ENCODE measurements at places on chromosomes 6 and 20.

DNA sequence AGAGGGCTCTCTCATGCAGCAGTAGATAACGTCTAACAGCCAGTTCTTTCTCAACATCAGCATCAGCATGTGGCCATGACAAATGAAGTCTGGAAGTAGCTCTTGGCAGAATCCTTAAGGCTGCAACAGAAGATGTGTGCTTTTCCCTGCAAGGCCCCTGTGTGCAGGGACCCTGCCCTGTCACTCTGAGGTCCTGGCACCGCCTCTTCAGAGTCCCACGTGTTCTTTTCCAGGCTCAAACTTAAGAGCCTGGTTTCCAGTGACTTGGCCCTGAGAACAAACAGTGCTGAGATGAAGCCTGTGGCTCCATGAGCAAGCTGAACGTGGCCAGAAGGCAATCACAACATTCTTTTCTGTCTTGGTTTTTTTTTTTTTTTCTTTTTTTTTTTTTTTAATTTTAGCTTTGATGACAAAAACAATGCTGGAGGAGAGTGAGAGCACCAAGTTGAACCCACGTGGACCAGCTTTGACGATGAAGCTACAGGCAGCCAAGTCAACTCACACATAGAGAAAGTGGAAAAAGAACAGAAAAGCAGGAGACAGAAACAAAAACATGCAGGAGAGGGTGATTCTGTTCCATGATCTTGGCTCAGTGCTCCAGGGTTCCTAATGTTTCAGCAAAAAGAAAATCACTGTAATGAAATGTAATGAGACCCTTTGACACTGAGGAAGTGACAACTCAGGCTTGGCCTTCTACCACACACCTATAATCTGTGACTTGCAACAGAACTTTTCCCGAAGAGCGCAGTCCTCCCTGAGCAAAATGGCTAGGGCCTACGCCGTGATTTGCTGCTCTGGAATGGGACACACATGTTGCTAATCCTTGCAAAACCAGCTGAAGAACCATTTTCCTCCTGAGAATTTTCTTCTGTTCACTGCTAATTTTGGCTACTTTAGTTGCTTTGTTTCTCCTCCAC, 86.1 kb downstream of the FOXC1 start:
- DNase-seq, result no peak

DNA sequence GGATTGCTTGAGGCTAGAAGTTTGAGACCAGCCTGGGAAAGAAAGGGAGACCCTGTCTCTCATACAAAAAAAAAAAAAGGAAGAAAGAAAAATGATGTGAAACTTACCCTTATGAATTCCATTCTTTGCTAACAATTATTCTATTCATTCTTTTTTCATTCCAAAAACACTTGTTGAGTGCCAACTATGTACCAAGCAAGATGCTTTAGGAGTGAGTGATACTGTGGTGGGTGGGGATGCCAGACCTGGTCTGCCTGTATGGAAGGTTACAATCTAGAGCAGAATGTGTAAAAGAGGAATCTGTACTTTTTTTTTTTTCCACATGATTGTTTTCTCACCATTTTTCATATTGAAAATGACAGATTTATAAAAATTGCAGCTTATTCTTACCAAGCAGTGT, 73.8 kb upstream of the TULP1 start:
- DNase-seq, result no peak

GRCh38 chr20:62736026-62736406, 27.4 kb downstream of the NTSR1 start:
- DNase-seq, result no peak

DNA sequence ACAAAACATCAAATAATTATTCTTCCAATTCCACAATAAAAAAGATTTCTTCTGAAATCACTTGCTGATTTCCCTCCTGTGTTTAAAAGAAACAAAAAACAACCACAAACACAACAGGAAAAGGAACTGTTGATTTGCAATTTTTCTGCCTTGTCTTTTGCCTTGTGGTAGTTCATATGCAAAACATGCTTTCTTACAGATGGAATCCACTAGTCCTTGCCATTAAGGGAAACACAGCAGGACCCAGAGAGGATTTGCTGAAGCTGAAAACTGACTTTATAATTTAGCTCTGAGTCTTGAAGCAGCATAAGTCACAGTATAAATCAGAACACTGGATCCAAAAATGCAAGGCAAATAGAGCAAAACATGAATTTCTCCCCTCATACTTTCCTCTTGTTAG, 328.8 kb downstream of the PHF3 start:
- DNase-seq, result no peak

GRCh38 chr6:142294679-142295078, 7.1 kb upstream of the ADGRG6 start:
- DNase-seq, result no peak

DNA sequence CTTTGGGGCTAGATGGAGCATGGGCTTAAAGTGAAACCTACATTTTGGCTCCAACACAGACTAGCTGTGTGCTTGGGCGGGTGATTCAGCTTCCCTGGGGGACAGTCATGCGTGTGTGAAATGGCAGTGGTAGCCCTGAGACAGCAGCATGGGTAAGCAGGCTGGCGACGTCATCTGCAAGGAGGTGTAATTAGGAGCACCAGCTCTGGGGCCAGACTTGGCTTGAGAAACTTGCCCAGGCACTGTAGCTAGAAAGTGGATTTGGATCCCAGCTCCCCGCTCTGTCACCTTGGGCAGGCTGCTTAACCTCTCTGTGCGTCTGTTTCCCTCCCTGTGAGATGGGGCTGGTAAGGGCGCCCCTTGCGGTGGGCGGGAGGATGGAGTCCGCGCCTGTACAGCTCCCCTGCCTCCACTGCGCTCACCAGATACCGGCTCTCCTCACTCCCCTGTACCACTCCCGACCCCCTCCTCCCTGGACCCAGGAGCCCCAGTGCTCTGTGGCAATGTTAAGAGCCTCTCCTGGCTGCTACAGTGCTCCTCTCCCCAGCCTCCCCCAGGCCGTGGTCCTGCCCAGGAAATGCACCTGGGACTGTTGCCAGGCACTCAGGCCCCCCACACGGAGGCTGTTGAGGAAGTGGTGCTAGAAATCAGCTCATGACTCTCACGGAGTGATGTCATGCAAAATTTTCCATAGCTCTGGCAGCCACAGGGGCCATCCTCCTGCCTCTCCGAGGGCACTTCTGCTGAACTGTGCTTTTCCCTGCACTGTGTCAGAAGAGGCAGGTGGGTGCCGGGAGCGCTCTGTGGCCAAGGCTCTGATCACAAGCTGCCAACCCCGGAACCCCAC, 44.6 kb downstream of the SYNJ2 start:
- DNase-seq, result peak; percentile 93

DNA sequence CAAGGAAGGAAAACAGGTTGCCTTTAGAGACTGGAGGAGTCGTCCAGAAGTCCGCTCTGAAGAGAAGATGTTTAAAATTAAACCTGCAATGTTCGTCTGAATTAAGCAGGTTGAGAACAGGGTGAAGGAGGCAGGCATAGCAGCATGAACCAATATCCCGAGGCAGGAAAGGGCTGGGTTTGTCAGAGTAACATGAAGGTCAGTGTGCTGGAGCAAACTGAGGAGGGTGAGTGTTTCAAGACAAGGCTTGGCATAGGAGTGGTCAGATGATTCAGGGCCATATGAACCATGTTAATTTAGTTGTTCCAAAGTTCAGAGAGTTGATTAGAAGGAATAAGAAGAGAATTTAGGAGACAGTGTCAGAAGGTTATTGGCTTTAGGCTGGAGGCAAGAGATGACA, 93.3 kb downstream of the UTRN start:
- DNase-seq, result no peak

DNA sequence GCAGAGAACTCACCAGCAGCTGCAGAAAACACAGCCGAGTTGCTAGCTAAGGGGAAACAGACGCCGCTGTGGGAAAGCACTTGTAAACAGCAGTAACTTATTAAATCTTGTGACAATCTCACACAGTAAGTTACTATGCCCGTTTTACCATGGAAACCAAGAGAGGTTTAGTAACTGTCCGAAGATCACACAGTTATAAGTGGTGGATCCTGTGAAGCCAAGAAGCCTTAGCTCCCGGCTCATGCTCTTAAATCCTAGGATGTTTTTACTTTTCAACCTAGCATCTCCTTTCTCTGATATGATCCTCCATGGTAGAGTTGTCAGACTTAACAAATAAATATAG, 1.5 kb upstream of the SULF2 start:
- no peak for DNase-seq

DNA sequence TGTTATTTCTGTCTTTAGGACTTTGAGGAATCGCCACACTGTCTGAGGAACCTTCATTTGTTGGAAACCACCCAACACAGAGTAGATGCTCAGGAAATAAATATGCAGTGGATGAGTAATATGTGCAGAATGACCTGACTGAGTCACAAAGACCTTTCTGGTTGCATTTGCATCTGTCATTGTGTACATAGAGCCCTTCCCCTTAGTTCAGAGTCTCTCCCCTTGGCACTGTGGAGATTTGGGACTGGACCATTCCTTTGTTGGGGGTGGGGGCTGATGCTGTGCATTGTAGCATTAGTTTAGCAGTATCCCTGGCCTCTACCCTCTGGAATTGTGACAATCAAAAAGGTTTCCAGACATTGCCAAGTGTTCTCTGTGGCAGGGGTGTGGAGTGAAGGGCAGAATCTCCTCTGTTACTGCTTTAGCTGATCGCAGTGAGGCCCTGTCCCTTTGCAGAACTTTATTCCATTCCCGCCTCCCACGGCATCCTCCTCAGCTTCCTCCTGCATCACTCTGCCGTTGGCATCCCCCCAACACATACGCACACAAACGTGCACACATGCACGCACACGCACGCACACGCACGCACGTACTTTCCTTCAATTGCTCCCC, 64.5 kb downstream of the EYA2 start:
- no peak for DNase-seq

GRCh38 chr6:169723200-169723909, 945 bp downstream of the PHF10 start:
- peak; percentile 73 for DNase-seq

GRCh38 chr20:53707371-53708055, 113.9 kb upstream of the ZNF217 start:
- DNase-seq, result peak; percentile 59

DNA sequence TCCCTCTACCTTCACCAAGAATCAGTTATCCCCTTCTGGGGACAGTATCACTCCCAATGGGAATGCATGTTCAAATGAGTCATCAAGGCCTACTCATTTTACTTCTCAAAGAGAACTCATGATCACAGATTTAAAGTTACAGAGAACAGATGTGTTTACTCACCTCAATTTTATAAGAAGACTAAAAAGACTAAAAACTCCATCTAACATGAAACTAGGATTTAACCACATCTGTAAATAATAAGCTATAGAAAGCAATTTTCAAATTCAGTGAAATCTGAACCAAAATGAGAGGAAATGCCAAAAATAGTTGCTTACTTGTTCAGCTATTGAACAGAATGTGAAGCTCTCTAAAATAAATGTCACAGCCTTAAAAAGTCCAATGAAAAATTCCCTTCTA, 300.1 kb upstream of the KCNQ5 start:
- no peak for DNase-seq

DNA sequence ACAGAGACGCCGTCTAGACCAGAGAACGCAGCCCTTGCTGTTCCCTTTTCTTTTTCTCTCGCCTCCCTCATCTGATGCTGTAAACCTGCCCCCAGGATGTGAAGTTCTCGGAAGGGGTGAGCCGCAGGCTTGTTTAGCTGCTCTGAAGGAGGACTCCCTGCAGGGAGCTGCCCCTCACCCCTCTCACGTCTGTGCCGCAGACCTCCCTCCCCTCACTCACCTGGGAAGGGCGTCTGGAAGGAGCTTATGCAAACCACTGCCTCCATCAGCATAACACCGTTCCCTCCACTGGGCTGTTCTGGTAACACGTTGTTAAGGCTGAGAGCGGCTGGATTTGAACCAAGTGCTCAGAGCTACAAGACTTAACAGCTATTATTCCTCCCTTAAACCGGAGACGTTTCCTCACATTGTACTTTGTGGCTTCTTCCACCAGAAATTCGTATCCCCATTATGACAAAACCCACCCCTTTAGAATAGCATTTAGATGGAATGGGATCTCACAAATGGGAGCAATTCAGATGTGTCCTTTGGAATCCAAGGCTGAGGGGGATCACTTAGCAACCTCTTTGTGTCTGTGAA, 99.8 kb downstream of the SMOC2 start:
- no peak for DNase-seq

GRCh38 chr6:16914184-16914583, 152.9 kb upstream of the ATXN1 start:
- DNase-seq, result no peak

DNA sequence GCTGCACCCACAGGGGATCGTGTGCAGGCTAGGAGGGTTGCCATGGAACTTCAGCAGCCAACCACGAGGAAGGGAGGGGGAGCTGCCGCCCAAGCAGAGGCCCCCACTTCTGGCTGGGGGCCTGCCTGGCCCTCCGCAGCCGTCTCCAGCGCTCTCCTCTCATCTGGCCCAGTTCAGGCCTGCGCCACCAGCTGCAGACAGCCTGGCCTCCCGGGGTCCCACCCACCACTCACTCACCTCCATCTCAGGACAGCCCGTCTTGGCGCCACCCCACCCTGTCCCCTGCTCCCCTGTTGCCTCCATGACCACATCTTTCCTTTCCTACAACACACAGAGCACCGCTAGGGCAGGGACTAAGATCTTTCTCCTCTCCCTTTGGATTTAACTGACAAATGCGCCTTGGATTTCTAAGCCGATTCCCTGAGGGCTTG, 98.7 kb downstream of the ANKRD60 start:
- DNase-seq, result no peak

GRCh38 chr20:1805161-1805581, 90.0 kb upstream of the SIRPA start:
- no peak for DNase-seq

DNA sequence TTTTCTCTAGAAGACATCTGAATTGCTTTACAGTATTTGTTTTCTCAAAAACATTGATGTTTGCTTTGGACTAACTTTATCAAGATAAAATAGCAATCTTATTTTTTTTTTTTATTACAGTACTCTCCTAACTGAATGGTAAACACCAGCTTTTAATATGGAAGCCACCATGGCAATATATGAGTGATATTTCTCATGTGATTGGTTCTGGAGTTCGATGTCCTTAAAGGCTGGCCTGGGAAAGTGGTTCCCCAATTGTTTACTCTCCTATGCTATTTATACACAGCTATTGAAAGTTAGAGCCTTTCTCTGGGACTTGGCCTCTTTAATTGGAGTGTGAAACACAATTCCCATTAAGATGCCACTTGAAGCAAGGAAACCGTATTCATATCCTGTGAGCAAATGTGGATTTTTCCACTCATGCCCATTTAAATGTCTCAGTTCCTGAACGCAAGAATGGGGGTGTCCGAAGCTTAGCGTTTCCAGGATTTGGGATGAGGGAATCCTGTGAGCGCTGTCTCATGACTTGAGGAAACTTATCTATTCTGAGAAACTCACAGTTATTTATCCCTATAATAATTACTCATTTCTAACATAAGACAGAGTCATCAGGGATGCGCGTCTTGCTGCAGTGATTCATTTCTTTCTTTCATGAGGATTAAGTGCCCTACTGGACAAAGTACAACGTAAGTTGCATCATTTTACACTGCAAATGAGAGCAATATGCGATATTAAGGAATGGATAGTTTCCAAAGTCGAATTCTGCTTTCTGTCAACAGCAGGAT, 143.3 kb upstream of the PREP start:
- no peak for DNase-seq
